Dermis microvascular lymphatic vessel endothelial cell (primary cell): ENCODE measurements at places on chromosomes 5 and 9. TPM values are rescaled to one million over a fixed set of nuclear protein-coding genes. Genes with fewer than 3 reads are reported as not detected.

RNF180 gene
- total RNA-seq = 1.2 and 2.9 TPM in 2 replicates

C9orf152 gene
- total RNA-seq = not detected in 2 replicates

TLE4 gene
- total RNA-seq = 14.0 and 16.8 TPM in 2 replicates

HAVCR1 gene
- total RNA-seq = not detected in 2 replicates

EPB41L4A gene
- 17.8 and 27.6 TPM in 2 replicates for total RNA-seq

STPG3 gene
- total RNA-seq = not detected in 2 replicates

APBB3 gene
- total RNA-seq = 3.3 and 6.6 TPM in 2 replicates
